ENCODE measurements at places on chromosomes 6 and 20.

DNA sequence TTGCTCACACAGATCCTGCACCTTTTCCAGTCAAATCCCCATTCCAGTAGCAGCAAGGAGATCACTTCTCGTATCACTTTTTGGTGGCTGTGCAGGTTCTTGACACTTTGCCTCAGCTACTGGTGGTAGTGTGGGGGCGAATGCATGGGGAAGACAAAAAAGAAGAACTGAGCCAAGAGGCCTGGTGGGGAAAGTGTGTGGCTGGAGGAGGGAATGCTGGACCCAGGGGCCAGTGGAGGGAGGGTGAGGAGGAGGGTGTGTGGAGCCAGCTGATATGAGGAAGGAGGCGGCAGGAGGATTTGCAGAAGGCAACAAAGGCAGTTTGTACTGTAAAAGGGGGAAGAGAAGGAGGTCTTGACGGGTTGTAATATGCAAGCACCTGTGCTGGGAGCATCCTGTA lies 15.7 kb upstream of the HLA-C start:
- DNase-seq: no peak

DNA sequence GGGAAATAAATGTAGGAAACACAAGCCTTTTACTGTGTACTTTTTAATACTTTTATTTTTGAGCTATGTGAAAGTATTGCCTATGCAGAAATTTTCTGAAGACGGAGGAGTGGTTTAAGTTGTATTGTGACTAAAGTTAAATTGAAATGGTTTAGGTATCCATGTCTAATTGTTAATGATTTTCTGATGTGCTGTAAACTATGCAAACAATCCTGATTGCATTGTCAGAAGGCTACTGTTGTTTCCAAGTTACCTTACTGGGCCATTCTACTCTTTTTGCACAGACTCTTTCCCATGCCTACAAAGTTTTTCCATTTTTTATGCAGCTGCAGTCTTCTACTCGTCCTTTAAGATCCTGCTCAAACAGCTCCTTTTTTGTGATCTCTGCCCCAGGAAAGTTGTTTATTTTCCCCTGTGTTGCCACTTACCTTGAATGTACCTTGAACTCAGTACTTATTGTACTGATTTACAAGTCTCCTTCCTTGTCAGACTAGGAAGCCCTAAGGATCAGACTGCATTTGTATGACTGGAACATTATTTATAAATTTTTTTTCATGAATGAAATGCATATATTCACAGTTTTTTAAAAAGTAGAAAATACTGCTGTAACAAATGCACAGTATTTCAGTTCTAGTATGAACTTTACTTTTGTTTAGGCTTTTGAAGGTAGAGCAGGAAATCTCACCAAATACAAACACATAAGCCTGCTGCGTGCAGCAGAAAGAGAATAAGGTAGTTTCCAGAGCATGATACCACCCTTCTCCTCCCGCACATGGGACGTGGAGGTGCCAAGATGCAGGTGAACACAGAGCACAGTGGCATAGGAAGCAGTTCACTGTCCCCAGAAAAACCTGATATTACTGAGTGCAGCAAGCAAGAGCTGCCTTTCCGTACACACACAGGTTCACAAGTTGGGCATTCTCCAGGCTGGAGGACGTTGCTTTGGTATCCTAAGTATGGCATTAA lies 97.8 kb downstream of the CRYBG1 start:
- no peak for DNase-seq

DNA sequence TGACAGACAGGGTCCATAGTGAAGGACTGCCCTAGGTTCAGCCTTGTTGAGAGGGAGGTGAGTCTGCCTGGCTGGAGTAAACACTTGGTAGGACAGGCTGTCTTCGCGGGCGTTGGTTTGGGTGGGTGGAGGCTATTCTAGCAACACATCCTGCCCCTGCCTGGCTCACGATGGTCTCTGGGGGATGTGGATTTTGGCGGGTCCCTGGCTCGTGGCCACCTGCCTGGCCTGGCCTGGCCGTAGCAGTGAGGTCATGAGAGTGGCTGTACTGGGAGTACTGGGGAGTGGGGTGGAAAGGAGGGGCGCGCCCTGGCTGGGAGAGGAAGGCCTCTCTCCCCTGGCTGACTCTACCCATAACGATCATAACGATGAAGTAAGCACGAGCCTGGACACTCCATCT lies 30.2 kb upstream of the MRPS18A start:
- no peak for DNase-seq

- DNase-seq: no peak
These were observed 82.3 kb upstream of the CD83 start for GRCh38 chr6:14035071-14035847.

DNA sequence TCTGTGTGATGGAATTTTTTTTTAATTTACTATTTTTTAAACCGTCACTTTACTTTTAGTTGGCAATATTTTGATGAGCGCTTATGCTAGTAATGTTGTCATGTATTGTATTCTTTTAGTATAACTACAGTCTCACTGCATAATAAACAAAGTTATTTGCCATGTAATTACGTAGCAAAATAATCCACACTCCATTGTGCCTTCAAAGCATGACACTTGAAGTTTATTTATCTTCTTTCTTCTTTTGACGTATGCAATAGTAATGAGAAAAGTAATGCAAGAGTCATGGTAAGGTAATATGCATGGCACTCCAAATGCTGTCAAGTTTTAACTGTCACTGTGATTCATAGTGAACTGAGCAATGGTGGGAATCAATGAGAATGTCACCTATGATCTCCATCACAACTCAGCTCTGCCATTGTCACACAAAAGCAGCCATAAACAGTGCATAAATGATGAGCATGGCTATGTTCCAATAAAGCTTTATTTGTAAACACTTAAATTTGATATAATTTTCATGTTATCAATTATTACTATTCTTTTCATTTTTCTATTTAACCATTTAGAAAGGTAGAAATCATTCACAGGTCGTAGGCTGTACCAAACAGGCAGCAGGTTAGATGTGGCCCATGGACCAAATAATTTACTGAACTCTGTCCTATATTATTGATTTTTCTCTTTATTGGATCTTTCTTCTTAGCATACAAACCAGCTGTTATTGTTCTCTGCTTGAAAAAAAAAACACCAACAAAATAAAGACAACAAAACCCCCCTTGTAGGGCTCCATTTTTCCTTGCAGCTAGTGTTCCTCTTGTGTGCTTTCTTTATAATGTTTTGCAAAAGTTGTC lies 27.1 kb downstream of the RNF217 start:
- no peak for DNase-seq

GRCh38 chr6:33165581-33166258 lies 26.5 kb downstream of the COL11A2 start:
- DNase-seq: no peak

GRCh38 chr20:64144144-64144912 lies 19.9 kb upstream of the MYT1 start:
- no peak for DNase-seq

GRCh38 chr6:56637640-56638039 lies 5.0 kb downstream of the DST start:
- no peak for DNase-seq

GRCh38 chr6:112842330-112842685 lies 495.2 kb downstream of the RFPL4B start:
- no peak for DNase-seq

- no peak for DNase-seq
These were observed 2.3 kb downstream of the FILIP1 start for GRCh38 chr6:75491291-75491690.

- peak; percentile 72 for DNase-seq
These were observed at the start of gene TBC1D20 for GRCh38 chr20:462199-462991. Gene TBC1D20, minus strand, starts transcription at chr20:462533. Its CDS starts 128 bp downstream, at chr20:462405.

- peak; percentile 52 for DNase-seq
These were observed 572 bp downstream of the SLC2A4RG start for GRCh38 chr20:63740070-63740626.

GRCh38 chr6:53771785-53772624 lies 22.8 kb upstream of the LRRC1 start:
- no peak for DNase-seq

DNA sequence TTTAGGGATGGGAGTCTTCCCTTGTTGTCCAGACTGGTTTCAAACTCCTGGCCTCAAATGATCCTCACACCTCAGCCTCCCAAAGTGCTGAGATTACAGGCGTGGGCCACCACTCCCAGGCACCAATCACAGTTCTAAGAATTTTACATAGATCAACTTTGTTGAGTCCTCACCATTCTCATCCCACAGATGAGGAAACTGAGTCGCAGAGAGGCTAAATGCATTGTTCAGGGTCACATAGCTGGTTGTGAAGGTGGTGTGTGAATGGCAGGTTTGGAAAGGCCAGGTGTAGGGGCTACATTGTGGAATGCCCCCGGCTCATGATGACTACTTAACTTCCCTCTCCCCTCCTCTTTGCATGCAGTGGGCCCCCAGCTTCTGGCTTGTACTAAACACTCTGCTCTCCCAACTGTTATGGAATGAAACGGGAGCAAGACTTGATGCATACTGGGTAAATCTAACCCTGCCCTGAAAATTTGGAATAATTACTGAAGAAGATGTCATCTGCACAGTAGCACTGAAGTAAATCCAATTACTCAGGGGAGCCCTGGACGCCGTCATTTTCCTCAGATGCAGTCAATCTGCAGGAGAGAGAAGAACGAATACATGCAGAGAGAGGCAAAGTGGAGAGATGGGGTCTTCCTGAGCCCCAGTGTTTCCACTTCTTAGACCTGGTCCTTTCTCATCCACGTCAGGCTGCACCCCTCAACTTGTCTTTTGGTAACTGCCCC lies 102.3 kb upstream of the ZNF217 start:
- no peak for DNase-seq

DNA sequence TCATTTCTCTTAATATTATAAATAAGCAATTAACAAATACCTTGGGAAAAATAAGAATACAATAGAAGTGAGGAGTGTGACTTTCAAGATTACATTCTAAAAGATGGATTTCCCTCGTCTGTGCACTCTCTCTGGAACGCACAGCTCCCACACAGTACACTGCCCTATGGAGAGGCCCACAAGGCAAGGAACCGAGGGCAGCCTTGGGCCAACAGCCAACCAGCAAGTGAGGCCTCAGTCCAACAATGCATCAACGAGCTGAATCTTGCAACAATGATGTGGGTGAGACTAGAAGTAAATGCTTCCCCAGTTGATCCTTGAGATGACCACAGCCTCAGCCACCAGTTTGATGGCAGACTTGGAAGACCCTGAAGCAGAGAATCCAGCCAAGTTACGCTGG lies 34.5 kb upstream of the AVP start:
- DNase-seq: no peak

DNA sequence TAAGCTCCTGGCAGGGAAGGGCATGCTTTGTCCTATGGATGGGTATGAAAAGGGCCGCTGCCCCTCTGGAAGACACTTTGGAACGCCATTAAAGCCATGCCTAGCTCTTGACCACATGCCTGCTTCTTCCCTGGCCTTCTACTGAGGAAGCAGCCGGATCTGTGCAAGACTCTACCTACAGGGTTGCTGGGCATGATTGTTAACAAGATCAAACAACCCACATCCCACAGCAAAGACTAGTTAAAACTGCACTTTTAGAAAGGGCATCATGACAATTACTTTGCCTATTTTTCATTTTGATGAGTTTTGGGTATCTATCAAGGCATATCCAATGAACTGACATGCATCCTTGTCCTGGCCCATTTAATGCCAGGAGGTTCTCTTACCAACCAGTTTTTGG lies 25.5 kb downstream of the NSFL1C start:
- DNase-seq: no peak

- DNase-seq: no peak
These were observed 146.1 kb downstream of the TTLL2 start for GRCh38 chr6:167470836-167471547.

DNA sequence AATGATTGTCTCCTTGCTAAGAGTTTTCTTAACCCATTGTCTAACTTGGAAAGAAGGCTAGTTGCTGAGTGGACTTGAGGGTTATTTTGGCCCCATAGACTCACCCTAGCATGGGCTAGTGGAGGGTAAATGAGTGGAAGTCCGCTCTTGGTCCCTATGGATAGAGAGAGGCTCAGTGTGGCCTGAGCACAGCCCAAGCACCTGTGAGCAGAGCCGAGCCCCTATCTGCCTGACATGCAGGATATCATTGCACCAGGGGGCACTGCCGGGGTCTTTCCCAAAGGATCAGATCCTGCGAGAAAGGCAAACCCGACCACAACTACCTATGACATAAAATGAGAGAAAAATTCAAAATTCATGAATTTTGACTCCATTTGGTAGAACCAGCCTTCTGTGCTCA lies 70.6 kb upstream of the GGTLC1 start:
- DNase-seq: no peak

DNA sequence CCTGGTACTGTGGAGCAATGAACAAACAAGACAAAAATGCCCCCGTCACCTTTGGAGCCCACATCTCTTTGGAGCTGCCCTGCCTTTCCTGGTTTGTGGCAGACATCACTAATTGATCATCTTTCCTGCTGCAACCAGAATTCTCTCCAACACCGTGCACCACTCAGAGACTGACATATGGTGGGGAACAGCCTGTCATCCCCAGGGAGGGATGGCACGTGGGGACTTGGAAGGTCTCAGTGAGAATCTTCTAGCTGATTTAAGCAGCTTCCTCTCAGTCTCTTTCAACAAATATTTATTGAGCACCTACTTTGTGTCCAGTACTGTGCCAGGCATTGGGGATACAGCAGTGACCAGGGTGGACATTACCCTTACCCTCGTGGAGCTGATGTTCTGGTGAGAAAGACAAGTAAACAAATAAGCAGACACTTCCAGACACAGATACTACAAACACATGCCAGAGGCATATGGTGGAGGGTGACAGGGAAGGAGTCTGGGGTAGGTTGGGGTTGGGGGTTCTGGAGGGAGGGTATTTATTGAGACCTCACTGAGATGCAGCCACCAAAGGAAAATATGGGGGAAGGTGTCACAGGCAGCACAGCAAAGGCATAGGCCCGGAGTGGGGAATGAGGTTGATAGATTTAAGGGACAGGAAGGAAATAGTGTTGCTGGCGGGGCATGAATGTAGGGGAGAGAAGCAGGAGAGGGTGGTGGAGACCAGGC lies 82.3 kb downstream of the CEBPB start:
- no peak for DNase-seq

- DNase-seq: no peak
These were observed 150.4 kb downstream of the BTBD3 start for GRCh38 chr20:12068121-12068520.

DNA sequence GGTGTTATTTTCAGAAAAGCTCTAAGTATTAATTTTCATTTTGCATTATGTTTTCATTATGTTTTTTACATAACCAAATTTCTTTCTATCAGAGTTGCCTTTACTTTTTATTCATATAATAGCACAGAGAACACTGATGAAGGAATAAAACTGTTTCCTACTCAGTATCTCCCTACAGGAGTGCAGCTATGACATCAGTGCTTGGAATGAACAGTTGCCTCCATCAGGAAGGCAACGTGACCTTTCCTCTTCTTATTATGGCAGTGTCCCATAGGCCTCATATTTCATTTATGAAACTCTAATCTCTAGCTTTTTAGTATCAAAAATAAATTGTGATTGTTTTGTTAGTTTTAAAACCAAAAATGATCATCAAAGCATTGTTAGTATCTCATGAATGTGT lies 712.8 kb downstream of the CD109 start:
- DNase-seq: no peak

All from effector memory CD4-positive, alpha-beta T cell (primary cell).